Stimulated activated CD4-positive, alpha-beta T cell treated with anti-CD3 and anti-CD28 coated beads, Interleukin-4, amount 100 ng/mL, for 1 hour (primary cell): ENCODE measurements at places on chromosomes 3 and 15.

DNA sequence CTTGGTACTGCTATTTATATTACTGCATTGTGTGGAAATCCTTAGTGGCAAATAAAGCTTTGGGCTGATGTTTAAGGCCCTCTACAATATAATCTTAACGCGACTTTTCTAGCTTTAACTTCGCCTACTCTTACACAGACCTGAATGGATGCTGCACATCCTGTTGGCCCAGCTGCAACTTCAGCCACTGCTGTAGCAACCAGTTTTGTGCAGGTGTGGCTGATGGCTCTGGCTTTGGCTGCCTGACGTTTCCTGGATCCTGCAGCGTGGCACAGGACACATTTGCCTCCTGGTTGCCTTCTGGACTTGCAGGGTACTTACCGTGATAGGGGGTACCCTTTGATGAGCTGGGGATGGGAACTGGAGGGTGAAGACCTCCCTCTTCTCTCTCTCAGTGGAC lies 20.2 kb upstream of the ERICH6 start:
- no peak for DNase-seq

- DNase-seq = no peak
These were observed 151.1 kb downstream of the OSBPL10 start for GRCh38 chr3:31829826-31830426.

DNA sequence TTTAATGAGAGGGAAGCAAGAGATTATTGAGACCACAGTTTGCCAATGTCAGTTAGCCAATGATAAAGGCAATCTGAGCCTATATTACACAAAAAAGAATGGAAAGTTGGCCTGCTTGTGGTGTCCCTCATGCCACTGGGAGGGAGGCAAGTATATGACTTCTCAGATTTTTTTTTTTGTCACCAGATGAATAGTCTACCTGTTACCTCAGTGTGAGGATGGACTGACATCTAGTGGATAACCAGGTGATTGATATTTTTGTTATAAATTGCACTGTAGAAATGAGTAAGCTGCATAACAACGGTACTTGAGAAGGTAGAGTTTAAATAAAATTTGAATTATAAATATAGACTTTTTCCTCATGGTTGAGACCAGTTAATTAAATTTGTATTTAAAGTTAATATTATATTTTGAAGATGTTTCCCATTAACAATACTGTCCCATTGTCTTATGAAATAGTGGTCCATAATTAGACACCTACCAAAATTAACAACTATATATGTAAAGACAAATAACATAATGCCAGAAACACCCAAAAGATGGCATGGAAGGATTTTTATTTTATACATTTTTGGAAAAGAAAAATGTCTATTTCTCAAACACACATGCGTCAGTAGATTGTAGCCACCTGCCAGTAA lies 237.8 kb upstream of the GADL1 start:
- no peak for DNase-seq

DNA sequence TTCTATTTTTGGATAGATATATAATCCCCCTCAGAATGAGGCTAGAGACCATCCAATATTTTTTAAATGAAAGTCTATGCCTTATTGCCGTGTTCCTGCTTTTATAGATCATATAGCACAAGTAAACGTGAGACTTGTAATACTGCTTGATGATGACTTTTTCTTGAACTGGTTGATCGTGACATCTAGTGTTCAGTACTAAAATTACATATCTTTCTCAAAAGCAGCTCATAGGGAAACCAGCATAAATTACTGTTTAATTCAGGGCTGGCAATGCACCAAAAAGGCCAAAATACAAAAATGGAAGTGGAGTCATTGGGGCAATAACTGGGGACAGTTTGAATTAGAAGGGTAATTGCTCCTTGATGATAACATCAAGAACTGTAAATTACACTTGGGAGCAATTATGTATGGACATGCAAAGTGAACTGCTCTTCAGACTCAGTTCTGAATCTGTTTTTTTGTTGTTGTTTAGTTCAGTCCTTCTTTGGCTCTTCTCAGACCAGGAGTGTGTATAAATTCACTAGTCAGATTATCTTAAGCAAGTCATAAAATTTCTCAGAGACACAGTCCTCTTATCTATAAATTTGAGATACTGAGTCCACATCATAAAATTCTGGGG lies 325.3 kb downstream of the THSD4 start:
- DNase-seq = no peak

- DNase-seq = no peak
These were observed at the start of gene HGD for GRCh38 chr3:120682095-120682681. Gene HGD, minus strand, starts transcription at chr3:120682239. Its CDS starts 128 bp downstream, at chr3:120682111.

- DNase-seq = peak; percentile 22
These were observed 114.6 kb downstream of the NFKBIZ start for GRCh38 chr3:101963902-101964362.

DNA sequence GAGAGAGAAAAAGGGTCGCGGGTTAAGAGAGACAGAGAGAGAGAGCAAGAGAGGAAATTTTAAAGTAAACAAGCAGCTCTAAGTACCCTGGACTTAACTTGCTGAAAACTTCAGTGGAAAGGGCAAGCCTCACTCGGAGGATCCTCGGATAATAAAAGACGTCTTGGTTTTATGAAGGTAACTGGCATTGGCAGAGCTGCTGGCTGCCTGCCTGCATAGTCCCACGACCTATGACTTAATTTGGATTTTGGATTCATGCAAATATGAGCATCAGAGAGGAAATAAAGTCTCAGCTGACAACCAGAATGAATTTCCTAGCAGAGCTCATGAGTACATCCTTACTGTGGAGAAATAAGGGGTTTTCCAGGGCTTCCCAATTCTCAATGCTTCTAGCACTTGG lies 95.1 kb upstream of the PDZRN3 start:
- no peak for DNase-seq

GRCh38 chr3:126414406-126414805 lies 19.7 kb downstream of the CFAP100 start:
- DNase-seq = no peak

GRCh38 chr3:16366581-16366980 lies 101.6 kb downstream of the OXNAD1 start:
- no peak for DNase-seq

GRCh38 chr3:144244662-144245061 lies 273.0 kb downstream of the DIPK2A start:
- no peak for DNase-seq

- DNase-seq = peak; percentile 62
These were observed 555 bp downstream of the ATP11B start for GRCh38 chr3:182793663-182794454.

GRCh38 chr3:30035935-30036567 lies 570.4 kb upstream of the TGFBR2 start:
- DNase-seq = no peak
